ENCODE measurements at places on chromosomes 5 and 9.

- DNase-seq, result no peak
These were observed 38.9 kb downstream of the ADAMTS2 start for GRCh38 chr5:179306191-179307012.

DNA sequence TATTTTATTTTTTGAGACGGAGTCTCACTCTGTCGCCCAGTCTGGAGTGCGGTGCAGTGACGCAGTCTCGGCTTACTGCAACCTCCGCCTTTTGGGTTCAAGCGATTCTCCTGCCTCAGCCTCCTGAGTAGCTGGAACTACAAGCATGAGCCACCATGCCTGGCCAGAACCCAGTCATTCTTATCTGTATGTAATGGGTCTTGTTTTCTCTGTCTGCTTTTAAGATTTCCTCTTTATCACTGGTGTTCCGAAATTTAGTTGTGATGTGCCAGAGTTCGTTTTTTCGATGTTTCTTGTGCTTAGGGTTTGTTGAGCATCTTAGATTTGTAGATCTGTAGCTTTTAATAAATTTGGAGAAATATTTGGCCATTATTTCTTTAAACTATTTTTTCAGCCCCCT is 19.2 kb downstream of the SLC25A25 start:
- DNase-seq, result no peak

- peak; percentile 63 for DNase-seq
These were observed 4.2 kb upstream of the FGF18 start for GRCh38 chr5:171415115-171415730.

DNA sequence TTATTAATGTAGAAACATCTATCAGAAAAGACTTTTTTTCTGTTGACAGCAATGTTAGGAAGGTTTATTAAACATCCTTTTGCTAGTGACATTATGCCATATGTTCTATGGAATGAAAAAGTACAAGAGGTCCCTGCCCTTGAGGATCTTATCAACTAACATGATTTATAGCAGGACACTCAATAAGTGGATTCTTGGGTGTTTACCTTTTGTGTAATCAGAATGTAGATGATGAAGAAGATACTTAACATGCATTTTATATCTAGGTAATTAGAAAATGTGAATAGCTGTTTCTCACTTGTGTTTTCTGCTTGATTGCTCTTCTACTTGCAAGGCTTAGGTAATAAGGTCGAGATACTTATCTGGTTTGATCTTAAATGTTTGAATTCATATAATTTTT is 4.9 kb downstream of the HMGCR start:
- DNase-seq, result no peak

GRCh38 chr5:139181835-139182452 is 16.2 kb downstream of the SIL1 start:
- DNase-seq, result no peak

GRCh38 chr5:17213938-17214337 is 3.5 kb upstream of the BASP1 start:
- no peak for DNase-seq

DNA sequence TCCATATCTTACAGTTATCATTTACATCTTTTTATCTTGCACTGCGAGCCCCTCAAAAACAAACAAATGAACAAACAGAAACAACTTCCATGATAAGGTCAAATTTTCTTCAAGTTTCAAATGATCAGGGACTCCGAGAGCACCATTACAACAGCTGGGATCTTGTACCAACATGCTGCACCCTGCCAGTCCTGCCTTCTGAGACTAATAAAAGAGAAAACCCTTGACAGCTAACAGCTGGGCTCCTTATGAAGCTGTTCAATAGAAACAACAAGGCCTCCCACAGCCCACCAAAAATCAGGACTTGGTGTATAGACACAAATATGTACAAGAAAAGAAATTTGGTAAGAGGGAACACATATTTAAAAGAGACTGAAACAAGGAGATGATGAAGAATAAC is 985.3 kb upstream of the DMAC1 start:
- no peak for DNase-seq

- peak; percentile 15 for DNase-seq
These were observed 75.0 kb downstream of the NSG2 start for GRCh38 chr5:174120401-174121005.

DNA sequence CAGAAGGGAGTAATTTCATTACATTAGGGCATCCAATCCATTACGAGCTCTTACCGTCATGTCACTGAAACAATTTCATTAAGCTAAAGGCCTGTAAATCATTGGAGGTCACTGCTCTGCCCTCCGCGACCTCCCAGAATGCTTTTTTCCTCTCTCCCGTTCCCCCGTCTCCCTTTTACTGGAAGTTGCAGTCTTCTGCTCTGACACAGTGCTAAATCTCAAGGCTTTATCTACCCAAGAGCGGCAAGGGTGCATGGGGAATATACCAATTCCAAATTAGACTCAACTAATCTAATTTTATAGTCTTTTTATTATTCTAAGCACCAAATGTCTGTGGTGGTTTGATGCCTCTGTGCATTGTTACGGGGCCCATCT is 265.7 kb upstream of the PANK3 start:
- DNase-seq, result no peak

GRCh38 chr5:10578869-10579268 is 15.0 kb downstream of the ANKRD33B start:
- no peak for DNase-seq

DNA sequence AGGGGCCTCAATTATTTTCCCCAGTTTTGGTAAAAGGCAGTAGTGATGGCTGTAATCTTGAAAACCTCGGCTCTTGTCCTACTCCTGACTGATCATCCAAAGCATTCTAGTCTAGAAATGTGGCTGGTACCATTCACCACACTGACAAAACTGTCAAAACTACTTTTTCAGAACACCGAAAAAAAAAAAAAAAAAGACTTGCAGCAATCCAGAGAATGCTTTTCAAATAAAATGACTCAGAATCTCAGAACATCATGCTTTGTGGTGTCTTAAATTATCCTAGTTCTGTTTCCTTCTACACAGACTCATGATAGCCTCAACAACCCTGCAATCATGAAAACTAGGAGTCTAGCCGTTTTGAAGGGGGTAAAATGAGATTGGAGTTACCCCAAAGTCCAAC is 13.4 kb downstream of the SLC28A3 start:
- DNase-seq, result no peak

- DNase-seq, result no peak
These were observed 48.8 kb downstream of the FBXO4 start for GRCh38 chr5:41973887-41974286.

DNA sequence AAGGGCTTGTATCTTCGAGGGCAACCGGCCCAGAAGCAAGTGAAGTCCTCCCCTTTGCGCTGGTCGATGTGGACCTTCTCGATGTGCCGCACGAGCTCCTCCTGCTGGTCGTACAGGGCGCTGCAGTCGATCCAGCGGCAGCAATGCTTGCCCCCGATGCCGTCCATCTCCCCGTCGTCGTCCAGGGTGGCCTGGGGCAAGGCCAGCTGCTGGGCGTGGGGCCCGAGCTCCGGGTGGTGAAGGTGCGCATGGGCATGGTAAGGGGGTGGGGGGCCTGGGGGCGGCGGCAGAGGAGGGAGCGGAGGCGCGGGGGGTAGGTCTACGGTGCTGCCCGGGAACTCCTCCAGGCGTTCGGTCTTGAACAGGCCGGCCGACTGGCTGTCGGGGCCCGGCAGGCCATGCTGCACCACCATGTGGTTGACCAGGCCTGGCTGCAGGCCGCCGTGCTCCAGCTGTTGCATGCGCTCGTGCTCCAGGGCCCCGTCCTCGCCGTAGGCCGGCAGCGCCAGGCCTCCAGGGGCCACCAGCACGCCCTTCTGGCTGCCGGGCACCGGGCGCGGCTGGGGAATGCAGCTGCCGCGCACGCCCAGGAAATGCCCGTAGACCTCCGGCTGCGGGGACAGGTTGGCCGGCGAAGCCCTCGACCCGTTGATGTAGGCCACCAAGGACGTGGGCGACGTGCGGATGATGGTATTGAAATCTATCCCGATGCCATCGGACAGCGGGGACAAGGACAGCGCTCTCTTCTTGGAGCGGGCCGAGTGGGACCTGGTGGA is 181.8 kb downstream of the GLIS3 start:
- no peak for DNase-seq

GRCh38 chr9:107707428-107707837 is 217.9 kb upstream of the KLF4 start:
- DNase-seq, result no peak

GRCh38 chr5:107373549-107374263 is 297.0 kb downstream of the EFNA5 start:
- no peak for DNase-seq

- no peak for DNase-seq
These were observed 132.5 kb downstream of the PPP2R2B start for GRCh38 chr5:146745931-146746577.

DNA sequence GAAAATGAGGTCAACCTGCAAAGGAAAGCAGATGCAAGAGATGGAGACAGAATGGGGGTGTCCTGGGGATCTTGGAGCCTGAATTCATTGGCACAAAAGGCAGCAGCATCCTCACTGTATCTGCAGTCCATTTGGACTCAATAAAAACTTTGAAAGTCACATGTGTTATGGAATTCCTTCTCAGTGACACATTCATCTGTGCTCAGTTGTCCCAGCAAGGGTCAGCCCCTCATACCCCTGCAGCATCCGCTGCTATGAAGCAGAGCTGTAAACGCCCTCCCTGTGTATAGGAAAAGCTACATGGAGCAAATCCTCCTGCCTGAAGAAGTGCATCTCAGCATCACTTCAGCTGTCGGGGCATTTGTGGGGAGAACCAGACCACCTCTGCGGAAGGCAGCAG is 14.5 kb upstream of the RARS1 start:
- no peak for DNase-seq

DNA sequence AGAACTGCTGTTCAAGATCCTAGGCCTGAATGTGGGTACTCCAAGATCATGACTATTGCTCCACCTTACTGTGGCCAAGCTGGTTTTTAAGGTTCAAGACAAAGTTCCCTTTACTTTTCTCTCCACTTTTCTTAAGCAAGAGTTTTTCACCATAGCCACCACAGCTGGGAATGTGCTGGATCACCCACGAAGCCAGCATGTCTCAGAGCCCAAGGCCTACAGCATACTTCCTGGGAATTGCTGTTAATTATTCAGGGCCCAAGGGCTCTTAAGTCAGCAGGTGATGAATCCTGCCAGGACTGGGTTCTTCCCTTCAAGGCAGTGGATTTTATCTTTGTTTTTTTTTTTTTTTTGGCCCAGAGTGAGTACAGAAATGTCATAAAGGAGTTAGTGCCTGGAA is 149.4 kb upstream of the TUSC1 start:
- DNase-seq, result no peak

GRCh38 chr5:39270225-39270848 is 51.0 kb upstream of the FYB1 start:
- DNase-seq, result no peak

Measured in hindlimb muscle (tissue), 1 donor.